Activated T-cell treated with anti-CD3 and anti-CD28 coated beads, Interleukin-2, amount 50 U/mL, for 24 hours (primary cell): ENCODE measurements at places on chromosomes 7 and 10.

DNA sequence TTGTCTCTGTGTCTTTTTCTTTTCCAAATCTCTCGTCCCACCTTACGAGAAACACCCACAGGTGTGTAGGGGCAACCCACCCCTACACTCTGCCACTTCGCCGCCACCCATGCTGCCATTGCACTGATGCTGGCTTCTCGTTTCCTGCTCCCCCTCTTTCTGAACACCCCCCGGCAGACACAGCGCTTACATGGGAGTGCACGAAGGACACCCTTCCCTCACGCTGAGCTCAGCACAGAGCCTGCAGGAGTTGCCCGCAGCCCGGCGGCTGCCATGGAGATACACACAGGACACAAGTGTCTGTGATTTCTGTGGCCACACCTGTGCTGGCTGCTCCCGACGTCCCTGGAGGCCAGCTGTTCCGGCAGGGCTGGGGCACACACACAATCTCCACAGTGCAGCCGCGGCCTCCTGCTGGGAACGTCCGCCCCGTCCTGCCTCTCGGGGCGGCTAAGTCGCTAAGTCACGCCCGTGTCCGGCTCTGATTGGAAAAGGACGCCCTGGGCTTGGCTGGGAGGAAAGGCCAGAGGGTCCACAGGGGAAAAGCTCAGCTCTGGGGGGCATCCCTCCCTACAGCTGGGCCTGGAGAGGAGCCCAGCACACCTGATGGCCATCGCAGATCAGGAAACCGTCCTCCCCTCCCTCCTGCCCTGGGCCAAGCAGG lies 349.8 kb downstream of the PTPRN2 start:
- no peaks in the 10 kb centered on the region for H3K4me1 ChIP-seq
- H3K4me3 ChIP-seq, result no peak overlapping the region
- DNase-seq, result no peak

GRCh38 chr7:55056577-55057480 lies 38.0 kb downstream of the EGFR start:
- H3K27ac ChIP-seq, result no peak overlapping the region

DNA sequence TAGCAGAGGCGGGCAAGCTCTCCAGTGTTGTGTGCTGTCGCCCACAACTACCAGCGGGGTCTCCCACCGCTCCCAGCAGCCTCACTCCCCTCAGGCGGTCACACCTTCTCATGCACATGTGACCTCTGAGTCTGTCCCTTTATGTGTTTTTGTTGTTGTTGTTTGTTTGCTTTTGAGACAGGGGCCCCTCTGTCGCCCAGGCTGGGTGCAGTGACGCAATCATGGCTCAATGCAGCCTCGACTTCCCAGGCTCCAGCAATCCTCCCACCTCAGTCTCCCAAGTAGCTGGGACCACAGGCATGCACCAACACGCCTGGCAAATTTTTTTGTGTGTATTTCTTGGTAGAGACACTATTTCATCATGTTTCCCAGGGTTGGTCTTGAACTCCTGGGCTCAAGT lies 1.5 kb downstream of the CPSF4 start:
- H3K4me1 ChIP-seq, result peaks cover 48% of the 10 kb centered on the region
- no peaks in the 10 kb centered on the region for H3K27me3 ChIP-seq
- no peak for DNase-seq
- H3K4me3 ChIP-seq, result peak overlapping the region; percentile 100
- peak overlapping the region; percentile 99 for H3K27ac ChIP-seq
- H3K36me3 ChIP-seq, result peaks cover 76% of the 10 kb centered on the region

- H3K4me1 ChIP-seq, result no peaks in the 10 kb centered on the region
- no peak for DNase-seq
- no peak overlapping the region for H3K4me3 ChIP-seq
- H3K27me3 ChIP-seq, result no peaks in the 10 kb centered on the region
- H3K27ac ChIP-seq, result no peak overlapping the region
- H3K36me3 ChIP-seq, result no peaks in the 10 kb centered on the region
Measured at GRCh38 chr7:117750612-117751563, 122.4 kb downstream of the CTTNBP2 start.

DNA sequence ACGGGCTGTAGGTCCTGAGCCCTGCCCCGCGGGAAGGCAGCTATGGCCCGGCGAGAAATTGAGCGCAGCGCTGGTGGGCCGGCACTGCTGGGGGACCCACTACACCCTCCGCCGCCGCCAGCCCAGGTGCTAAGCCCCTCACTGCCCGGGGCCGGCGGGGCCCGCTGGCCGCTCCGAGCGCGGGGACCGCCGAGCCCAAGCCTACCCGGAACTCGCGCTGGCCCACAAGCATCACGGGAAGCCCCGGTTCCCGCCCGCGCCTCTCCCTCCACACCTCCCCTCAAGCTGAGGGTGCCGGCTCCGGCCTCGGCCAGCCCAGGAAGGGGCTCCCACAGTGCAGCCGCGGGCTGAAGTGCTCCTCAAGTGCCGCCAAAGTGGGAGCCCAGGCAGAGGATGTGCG lies 5.5 kb upstream of the CACUL1 start:
- H3K4me3 ChIP-seq, result no peak overlapping the region
- H3K27ac ChIP-seq, result no peak overlapping the region
- H3K27me3 ChIP-seq, result peaks cover 12% of the 10 kb centered on the region
- H3K4me1 ChIP-seq, result peaks cover 6% of the 10 kb centered on the region
- H3K36me3 ChIP-seq, result peaks cover 1% of the 10 kb centered on the region
- DNase-seq, result no peak

DNA sequence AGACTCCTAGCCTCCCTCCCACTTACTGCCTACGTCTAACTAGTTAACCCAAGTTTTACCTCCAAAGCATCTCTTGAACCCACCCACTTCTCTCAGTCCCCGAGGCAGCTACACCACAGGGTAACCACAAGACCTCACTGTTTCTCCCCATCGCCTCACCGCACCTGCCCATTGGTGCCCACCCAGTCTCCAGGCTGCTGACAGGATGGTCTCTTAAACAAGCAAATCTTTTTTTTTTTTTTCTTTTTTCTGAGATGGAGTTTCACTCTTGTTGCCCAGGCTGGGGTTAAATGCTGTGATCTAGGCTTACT lies 47.0 kb downstream of the DENND2A start:
- H3K27ac ChIP-seq, result no peak overlapping the region
- no peaks in the 10 kb centered on the region for H3K36me3 ChIP-seq
- no peak overlapping the region for H3K4me3 ChIP-seq
- H3K4me1 ChIP-seq, result peaks cover 7% of the 10 kb centered on the region
- no peak for DNase-seq
- peaks cover 15% of the 10 kb centered on the region for H3K27me3 ChIP-seq

GRCh38 chr10:2425320-2425719 lies 642.0 kb upstream of the PFKP start:
- peaks cover 4% of the 10 kb centered on the region for H3K27me3 ChIP-seq
- H3K36me3 ChIP-seq, result no peaks in the 10 kb centered on the region
- no peaks in the 10 kb centered on the region for H3K4me1 ChIP-seq
- DNase-seq, result no peak
- no peak overlapping the region for H3K4me3 ChIP-seq
- H3K27ac ChIP-seq, result no peak overlapping the region

DNA sequence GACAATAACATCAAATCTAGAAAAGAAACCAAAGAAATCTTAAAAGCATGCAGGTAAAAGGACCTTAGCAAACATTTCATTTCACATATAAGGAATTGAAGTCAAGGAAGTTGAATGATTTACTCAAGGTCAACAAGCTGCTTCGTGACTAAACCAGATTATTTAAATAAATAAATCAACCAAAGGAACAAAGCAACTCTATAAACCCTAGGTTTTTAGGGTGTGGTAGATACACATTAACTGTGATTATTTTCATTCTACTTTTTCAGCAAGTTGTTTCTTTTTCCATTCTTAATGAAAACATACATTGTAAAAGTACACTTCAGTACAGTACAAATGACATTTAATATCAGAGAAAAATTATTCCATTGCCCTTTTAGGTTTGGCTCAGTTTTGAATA lies 382.0 kb upstream of the STEAP1 start:
- DNase-seq, result no peak
- H3K27ac ChIP-seq, result no peak overlapping the region
- no peak overlapping the region for H3K4me3 ChIP-seq
- H3K4me1 ChIP-seq, result no peaks in the 10 kb centered on the region

- no peaks in the 10 kb centered on the region for H3K36me3 ChIP-seq
- no peaks in the 10 kb centered on the region for H3K4me1 ChIP-seq
- DNase-seq, result no peak
- no peak overlapping the region for H3K4me3 ChIP-seq
- no peak overlapping the region for H3K27ac ChIP-seq
- no peaks in the 10 kb centered on the region for H3K27me3 ChIP-seq
Measured at GRCh38 chr10:122149561-122150505, 121.3 kb upstream of the BTBD16 start.

GRCh38 chr7:112286250-112287086 lies 80.0 kb downstream of the ZNF277 start:
- no peak overlapping the region for H3K4me3 ChIP-seq
- peak overlapping the region; percentile 63 for H3K27ac ChIP-seq
- peaks cover 31% of the 10 kb centered on the region for H3K36me3 ChIP-seq
- H3K4me1 ChIP-seq, result peaks cover 17% of the 10 kb centered on the region
- H3K27me3 ChIP-seq, result no peaks in the 10 kb centered on the region

DNA sequence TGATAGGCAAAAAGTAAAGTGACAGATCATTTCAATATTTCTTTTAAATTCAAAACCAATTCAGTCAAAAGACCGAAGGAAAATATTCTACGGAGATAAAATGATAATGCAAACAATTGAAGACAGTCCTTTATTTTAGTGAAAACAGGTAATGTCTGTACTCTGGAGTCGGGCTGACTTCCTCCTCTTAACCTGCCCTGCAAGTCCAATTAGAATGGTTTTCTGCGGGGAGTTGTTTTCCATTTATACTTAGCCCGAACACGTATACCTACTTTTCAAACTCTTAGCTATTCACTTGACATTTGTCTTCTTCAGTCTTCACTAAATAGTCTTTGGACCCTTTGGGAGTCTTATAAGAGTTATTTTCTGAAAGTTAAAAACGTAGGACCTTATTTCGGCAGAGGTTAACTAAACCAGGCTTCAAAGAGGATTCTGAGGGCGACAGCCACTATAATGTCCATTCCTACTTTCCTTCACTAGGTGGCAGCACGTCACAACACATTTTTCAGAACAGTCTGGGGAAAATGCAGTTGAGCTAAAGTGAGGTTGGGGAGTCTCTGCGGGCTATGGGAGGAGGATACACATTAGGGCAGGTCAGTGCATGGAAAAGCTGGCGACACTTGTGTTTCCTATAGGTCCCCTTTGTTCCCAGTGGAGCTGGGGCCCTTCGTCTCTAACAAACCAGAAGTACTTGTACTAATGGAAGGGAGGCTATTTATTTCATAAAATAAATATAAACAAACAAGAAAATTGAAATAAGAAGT lies 472.0 kb downstream of the KCNMA1 start:
- H3K27ac ChIP-seq, result no peak overlapping the region
- peak; percentile 32 for DNase-seq
- H3K4me1 ChIP-seq, result peaks cover 5% of the 10 kb centered on the region
- H3K4me3 ChIP-seq, result peak overlapping the region; percentile 20
- H3K36me3 ChIP-seq, result no peaks in the 10 kb centered on the region
- H3K27me3 ChIP-seq, result peaks cover 39% of the 10 kb centered on the region

- H3K4me1 ChIP-seq, result no peaks in the 10 kb centered on the region
- no peak for DNase-seq
- no peaks in the 10 kb centered on the region for H3K27me3 ChIP-seq
- H3K4me3 ChIP-seq, result no peak overlapping the region
Measured at GRCh38 chr7:88665892-88666514, 93.5 kb upstream of the ZNF804B start.

DNA sequence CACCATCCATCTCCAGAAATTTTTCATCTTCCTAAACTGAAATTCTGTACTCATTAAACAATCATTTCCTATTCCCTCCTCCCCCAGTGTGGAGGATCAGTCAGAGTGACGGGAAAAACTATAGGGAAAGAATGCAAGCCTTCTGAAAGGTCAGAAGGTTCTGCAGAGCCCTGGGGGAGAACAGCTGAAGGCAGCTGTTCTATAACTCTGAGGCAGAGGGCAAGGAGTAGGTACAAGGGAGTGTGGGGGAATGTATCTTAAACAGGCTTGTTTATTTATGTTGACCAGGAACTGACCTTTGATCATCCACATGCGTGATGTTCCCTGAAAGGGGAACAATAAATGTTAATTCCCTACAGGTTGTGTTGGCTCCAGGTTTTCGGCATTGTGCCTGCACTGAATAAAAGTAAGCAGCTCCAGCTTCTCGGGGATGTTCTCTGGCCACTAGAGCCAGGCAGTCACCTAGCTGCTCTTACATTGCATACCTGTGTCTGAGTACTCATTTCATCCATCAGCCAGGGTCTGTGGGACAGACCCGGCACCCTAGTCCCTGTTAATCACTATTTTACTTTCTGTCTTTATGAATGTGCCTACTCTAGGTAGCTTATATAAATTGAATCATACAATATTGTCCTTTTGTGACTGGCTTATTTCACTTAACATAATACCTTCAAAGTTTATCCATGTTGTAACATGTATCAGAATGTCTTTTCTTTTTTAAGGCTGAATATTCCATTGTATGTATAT lies 5.8 kb downstream of the IFIT1 start:
- H3K36me3 ChIP-seq, result peaks cover 32% of the 10 kb centered on the region
- no peak overlapping the region for H3K27ac ChIP-seq
- no peak for DNase-seq
- H3K27me3 ChIP-seq, result no peaks in the 10 kb centered on the region
- no peak overlapping the region for H3K4me3 ChIP-seq

GRCh38 chr10:115944538-115944937 lies 328.5 kb downstream of the GFRA1 start:
- no peak overlapping the region for H3K27ac ChIP-seq
- H3K4me1 ChIP-seq, result no peaks in the 10 kb centered on the region
- H3K4me3 ChIP-seq, result no peak overlapping the region
- DNase-seq, result no peak
- no peaks in the 10 kb centered on the region for H3K36me3 ChIP-seq
- no peaks in the 10 kb centered on the region for H3K27me3 ChIP-seq

DNA sequence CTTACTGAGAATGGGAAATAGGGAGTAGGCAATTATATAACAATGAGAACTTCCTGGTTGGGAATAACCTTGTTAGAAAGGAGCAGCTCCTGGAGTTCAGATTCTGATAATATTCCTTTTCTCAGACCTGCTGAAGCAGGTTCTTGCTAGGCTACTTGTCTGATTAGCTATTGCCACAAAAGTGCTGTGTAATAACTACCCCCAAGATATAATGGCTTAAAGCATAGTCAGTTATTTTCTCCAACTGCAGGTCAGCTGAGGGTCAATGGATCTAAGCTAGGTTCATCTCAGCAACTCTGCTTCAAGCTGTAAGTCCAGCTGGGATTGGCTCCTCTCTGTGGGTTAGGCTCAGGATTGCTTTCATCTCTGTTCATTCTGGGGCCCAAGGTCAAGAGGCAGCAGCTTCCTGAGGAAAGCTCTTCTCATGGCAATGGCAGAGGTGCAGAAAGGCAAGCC lies 9.4 kb upstream of the CNOT4 start:
- H3K4me3 ChIP-seq, result no peak overlapping the region
- no peaks in the 10 kb centered on the region for H3K27me3 ChIP-seq
- no peak for DNase-seq
- no peak overlapping the region for H3K27ac ChIP-seq

GRCh38 chr10:14123139-14123538 lies 207.6 kb downstream of the FRMD4A start:
- no peak for DNase-seq
- H3K27ac ChIP-seq, result no peak overlapping the region
- peaks cover 9% of the 10 kb centered on the region for H3K27me3 ChIP-seq
- H3K4me3 ChIP-seq, result no peak overlapping the region
- no peaks in the 10 kb centered on the region for H3K4me1 ChIP-seq
- H3K36me3 ChIP-seq, result no peaks in the 10 kb centered on the region
